Activated CD4-positive, alpha-beta T cell treated with anti-CD3 and anti-CD28 coated beads, Interleukin-2, amount 10 ng/mL, durations not matched to agents 7 days and 5 days (primary cell): ENCODE measurements at places on chromosomes 1 and 21.

DNA sequence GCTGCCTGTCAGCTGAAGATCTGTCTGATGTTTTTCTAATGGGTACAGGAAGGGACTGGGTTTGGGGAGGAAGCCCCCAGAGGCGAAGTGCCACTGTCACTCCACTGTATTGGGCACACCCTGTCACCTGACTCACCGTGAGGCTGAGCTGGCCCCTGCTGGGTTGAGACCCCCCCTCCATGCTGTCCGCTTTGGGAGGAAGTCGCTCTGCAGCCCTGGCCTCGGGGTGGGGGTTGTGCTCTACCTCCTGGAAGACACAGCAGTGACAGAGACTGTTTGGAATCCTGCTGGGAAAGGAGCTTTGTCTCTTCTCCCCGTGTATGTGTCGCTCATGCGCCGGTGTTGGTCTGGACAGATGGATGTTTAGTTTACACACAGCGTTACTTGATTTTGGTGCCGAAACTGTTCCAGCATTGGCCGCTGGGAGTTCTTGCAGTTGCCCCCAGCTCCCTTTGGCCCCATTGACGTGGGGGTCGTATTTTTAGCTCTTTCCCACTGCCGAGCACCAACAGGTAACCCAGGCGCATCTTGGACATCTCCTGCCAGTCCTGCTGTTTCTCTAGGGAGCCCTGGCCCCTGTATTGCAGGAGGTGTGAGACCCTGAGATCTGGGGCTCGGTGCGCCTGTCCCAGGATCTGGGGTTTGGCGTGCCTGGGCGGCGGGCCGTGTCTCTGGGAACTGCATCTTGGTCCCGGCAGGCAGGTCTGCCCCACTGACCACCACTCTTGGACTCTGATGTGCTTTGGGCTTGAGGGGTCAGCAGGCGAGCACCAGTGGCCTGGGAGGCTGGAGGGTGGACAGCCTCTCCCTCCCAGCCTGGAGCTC lies 30.3 kb downstream of the SLX9 start:
- no peak for DNase-seq

GRCh38 chr1:200992382-200993048 lies 31.0 kb downstream of the KIF21B start:
- no peak for DNase-seq

DNA sequence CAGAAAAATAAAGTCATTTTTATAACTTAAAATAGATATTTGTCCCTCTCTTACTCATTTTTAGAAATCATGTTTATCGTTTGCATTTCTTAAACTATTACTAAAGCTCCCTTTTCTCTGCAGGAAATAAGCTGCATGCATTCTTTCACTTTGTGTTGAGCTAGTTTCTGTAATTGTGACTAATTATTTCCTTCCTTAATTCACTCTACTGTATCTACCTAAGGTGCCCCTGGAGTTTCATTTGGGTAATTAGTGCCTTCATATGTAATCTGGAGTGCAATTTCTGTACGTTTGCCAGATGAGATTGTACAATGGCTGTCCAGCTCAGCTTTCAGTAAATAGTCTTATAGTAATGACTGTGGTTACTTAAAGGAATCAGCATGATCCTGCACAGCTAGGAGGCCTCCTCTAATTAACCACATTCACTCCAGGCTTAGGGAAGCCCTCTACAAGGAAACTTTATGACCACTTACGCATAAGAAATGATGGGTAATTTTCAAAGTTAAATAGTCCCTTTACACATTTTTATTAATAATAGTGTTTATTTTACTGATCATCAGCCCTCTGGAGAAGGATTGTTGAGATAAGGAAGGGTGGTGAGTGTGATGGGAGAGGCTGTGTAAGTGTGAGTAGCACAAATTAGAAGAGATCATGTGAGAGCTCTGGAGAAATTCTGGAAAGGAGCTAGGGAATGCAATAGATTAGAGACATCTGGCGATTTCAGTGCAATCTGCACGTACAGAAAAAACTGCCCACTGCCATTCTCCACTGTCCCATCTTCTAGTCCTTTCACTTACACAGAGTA lies 86.8 kb downstream of the LRRC8C start:
- no peak for DNase-seq

DNA sequence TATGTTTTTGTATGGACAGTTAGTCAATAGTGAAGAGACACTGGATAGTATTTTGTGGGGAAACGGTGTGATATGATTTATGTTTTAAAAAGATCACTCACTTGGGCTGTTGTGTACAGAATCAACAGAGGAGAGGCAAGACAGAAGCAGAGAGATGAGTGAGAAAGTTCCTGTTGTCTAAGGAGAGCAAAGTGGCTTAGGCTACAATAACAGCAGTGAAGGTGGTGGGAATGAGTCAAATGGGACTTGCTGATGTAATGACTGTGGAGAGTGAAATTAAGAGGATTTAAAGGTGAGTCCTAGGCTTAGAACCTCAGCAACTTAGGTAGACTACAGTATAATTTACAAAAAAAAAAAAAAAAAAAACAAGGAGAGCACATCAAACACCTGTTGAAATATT lies 169.2 kb upstream of the HP1BP3 start:
- DNase-seq = no peak

DNA sequence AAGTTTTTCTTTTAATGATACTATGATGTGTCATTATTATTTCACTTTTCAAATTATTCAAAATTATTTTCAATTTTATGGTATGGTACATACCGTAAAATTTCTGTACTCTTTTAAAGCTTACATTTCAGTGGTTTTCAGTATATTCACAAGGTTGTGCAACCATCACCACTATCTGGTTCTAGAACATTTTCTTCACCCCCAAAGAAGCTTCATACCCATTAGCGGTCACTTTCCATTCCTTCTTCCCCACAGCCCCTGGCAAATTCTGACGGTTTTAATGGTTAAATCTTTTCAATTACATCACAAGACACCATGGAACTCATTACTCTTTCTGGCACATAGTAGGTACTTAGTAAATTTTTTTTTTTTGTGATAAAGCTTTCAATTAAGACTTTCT lies 22.8 kb upstream of the ATP5PO start:
- no peak for DNase-seq

GRCh38 chr1:24966724-24967346 lies 36.8 kb upstream of the RUNX3 start:
- DNase-seq = peak; percentile 78

- no peak for DNase-seq
Observed at GRCh38 chr1:53086491-53087070, 24.6 kb downstream of the PODN start.

- DNase-seq = peak; percentile 46
Observed at GRCh38 chr1:206911064-206911663, 10.6 kb downstream of the FCMR start.
